ENCODE measurements at places on chromosomes 7 and 10.

GRCh38 chr10:65838811-65839210 is 1087.0 kb upstream of the LRRTM3 start:
- no peak for DNase-seq

DNA sequence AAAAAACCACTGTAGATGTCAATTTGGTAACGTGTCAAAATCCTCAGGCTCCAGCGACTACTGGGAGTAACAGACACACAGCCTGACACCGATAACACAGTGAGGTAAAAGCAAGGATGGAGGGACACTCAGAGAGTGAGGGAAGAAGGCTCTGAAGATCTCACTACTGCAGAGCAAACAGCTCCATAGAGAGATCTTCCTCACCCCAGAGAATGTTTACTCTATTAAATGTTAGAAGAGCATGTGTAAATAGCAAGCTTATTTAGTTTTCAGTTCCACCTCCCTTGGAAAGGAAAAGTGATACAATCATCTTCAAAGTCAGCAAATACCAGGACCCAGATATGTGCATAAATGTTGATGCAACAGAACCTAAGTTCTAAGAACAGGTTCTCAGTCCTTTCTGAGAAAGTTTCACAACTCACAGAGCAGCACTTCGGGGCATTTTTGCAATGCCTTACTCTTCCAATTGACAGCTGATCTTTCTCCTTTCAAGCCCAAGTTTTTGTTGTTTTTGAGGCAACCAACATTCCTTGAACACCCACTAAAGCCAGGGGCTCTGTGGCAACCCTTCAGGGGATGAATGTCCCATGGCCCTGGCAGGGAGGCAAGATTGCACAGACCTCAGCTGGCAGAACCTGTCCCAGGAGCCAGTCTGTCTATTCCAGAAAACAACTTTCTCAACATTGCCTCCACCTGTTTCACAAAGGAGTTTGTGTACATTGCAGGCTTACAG is 177.4 kb downstream of the SFMBT2 start:
- no peak for DNase-seq

DNA sequence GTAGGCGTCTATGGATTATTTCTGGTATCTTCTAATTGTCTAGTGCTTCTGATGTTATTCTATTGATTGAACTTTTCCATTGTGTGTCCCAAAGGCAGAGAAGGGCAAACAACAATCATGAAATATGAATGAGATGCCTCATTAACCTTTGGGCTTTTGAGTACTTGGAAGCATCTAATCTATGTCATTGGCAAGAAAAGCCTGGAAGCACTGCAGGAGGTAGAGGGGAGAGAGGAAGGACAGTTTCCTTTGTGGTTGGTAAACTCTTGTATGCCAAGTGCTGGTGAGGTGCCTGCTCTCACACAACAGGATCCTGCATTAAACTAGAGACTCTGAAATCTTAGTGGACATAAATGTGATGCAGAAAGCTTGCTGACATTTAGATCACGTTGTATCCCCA is 155.2 kb upstream of the TPK1 start:
- no peak for DNase-seq

GRCh38 chr10:133336577-133337369 is at the start of gene CALY:
TSS of gene CALY (minus strand) at chr10:133336896. CDS start at chr10:133328989, 7,907 bp downstream.
- DNase-seq: no peak

Measured in brain pericyte (primary cell).